ENCODE measurements at places on chromosomes 4 and X.

GRCh38 chr4:6354119-6354518 lies 84.5 kb downstream of the WFS1 start:
- no peak for DNase-seq

- no peak for DNase-seq
Observed at GRCh38 chr4:61300266-61300844, 100.2 kb downstream of the ADGRL3 start.

DNA sequence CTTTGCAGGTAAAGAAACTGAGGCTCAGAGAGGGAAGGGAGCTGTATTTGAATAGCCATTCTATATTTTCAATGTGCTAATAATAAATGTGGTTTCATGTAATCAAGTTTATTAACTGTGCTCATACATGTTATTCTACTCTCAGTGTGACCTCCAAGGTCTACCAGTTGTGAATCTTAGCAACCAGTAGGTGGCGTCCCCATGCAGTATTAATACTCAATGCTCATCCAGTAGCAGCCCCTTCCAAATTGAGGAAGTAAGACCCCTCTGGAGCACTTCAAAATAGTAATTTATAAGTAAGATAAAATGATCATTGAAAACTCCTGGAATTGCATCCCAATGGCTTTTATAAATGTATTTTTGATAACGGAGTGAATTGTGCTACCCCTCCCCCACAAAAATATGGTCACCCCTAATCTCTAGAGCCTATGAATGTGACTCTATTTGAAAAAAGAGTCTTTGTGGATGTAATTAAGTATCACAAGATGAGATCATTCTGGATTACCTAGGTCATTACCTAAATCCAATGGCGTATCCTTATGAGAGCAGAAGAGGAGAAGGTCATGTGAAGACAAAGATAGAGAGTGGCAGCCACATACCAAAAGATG lies 20.4 kb upstream of the SEPSECS start:
- no peak for DNase-seq

GRCh38 chrX:107708762-107709161 lies 66.8 kb downstream of the TSC22D3 start:
- DNase-seq, result no peak

DNA sequence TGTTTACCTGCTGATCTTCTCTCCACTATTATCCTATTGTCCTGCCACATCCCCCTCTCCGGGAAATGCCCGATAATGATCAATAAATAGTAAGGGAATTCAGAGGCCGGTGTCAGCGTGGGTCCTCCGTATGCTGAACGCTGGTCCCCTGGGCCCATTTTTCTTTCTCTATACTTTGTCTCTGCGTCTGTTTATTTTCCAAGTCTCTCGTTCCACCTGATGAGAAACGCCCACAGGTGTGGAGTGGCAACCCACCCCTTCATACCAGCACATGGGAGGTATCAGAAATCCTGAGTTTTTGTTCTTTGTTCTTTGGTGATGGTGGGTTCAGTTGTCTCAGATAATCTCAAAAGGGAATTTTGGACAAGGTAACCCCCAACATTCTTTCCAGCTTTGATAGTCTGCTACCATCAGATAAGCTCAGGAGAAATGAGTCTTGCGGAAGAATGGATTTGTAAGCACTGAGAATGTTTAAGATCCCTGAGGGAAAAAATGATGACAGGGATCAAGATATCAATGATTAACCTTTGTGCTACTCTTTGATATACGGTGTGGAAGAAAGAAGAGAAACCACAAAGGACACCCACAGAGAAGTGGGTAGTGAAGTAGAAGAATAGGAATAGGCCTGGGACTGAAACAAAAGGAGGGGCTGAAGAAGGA lies 117.9 kb downstream of the CEP44 start:
- no peak for DNase-seq

DNA sequence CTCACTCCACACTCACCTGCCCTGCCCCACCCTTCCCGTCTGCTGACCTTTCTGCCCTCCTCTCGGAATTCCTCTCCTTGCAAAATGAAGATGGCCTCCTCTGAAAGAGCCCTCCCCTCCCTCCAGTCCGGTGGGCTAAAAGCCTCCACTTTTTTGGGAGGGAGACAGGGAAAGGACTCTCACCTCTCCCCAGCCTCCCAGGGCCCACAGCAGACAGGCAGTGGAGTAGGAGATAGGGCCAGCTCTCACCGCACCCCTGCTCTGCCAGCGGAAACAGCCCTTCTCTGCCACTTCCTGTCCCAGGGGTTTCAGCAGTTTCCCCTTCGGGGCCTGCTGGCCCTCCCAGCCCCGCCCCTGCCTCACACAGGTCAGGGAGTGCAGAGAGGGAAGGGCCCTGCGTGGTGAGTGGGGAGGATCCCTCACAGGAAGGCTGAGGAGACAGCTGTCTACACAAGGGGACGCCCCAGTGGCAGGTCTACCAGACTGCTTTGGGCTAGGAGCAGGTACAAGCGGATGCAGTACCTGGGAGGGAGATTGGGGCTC lies 18.2 kb downstream of the ELF4 start:
- no peak for DNase-seq

DNA sequence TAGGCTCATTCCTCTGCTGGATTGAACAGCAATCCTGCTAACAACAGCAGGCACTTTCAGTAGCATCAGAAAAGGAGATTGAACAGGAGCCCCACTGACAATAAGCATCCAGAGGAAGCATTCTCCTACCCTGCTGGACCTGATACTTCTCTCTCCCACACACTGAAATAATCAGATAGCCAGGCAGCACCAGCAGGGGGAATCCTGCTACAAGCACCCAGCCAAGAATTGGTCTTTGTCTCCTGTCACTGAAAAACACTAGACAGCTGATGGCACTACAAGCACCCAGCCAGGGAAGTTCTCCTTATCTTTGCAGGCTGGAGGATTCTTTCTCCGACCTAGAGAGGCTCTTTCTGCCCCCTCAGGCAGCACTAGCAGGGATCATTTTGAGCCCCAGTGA lies 444.3 kb upstream of the GRIA3 start:
- DNase-seq, result no peak

GRCh38 chr4:145936997-145937901 lies 1.4 kb downstream of the ZNF827 start:
- peak; percentile 57 for DNase-seq

- no peak for DNase-seq
Observed at GRCh38 chrX:68083510-68083909, 349.8 kb downstream of the OPHN1 start.

DNA sequence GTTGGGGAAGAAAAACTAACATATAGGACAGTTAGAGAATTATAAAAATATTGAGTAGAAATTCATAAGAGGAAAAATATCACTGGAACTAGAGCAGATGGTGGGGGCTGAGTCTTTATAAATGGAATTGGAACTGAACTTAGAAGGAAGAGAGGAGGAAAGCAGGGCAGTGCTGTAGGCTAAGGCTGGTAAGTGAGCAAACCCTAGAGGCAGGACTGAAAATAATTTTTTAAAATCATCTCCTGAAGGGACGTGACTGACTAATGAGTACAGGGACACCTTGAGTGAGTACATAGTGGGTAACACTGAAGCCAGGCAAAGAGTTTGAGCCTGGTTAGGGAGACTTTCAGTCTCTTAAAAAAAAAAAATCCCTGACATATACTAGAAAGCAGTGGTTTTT lies 63.3 kb downstream of the GALNT7 start:
- DNase-seq, result no peak

- DNase-seq, result no peak
Observed at GRCh38 chr4:77092975-77093374, 17.2 kb upstream of the CCNI start.

GRCh38 chr4:168841672-168842019 lies 168.4 kb downstream of the CBR4 start:
- no peak for DNase-seq

DNA sequence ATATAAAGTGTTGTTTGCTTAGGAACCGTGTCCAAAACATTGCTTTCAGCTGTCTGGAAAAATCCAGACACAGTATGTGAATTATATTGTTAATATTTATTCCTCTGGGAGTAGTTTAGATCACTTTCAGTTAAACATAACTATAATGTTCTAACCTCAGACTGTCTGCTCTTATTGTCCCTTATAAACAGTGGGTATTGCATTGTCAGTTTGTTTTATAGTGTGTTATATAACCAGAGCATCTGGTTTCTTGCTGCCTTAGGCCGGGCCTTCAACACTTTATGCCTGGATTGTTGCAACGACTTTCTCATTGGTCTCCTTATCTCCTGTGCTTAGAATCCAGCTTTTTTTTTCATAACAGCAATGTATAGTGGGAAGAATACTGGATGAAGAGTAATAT lies 26.4 kb downstream of the ATG4A start:
- no peak for DNase-seq

GRCh38 chr4:4655901-4656300 lies 114.1 kb upstream of the STX18 start:
- no peak for DNase-seq

DNA sequence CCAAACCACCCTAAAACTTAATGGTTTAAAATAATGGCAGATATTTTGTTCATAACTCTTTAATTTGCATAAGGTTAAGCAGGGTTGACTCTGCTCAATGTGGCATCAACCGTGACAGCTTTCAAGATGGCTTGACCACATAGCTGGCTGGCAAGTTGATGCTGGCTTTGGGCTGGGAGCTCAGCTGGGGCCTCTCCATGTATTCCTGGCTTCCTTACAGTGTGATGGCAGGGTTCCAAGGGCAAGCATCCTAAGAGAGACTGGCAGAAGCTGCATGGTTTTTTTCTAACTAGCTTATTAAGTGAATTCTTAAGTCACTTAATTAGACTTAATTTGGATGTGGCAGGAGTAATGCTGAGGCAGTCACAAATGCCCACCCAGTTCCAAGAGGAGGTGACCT lies 4.5 kb downstream of the RP2 start:
- no peak for DNase-seq

DNA sequence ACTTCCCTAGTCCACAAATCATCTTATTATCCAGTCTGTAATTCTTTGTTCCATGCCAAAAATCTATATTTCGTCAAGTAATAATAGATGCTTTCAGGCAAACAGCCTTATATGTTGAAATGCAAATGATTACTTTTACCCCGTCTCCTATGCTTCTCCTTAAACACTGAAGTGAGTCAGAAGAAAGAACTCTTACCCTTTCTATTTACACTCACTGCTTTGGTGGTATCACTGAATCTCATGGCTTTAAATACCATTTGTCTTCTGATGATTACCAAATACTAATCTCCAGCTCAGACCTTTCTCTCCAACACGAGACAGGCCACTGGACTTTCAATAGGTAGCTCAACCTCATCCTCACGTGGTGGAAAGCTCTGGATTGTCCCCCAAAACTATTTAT lies 558.1 kb downstream of the IL1RAPL1 start:
- no peak for DNase-seq

DNA sequence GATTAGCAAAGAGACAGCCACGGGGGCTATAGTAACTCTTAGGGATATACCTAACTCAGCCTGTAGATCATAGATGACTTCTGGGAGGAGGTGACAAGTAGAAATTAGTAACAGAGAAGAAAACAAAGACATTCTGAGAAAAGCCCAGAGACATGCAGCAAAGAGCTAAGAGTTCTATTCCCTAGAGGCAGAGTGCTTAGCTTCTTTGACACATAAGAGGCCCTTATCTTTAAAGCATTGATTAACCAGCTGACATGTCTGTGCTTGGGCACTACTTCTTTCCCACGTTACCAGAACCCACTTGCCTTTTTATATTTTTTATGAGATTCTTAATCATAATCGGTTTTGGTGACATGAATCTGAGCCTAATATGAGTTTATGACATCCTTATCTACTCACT lies 179.5 kb downstream of the GABRB1 start:
- DNase-seq, result no peak

DNA sequence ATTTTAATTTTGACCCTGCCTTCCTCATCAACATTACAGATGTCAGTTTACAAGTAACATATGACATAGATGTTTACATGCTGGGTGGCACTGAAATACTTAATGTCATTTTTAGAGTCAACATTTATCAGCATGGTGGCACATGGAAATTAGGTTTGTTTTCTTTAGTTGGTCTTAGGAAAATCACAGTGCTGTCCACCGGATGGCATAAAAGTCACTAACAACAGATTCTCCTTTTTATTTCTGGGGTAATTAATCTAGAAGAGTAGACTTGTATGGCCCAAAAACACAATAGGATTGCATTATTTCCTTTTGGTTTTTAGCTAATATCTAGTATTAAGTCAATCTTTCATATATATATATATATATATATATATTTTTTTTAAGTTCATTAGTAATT lies 88.6 kb upstream of the HHIP start:
- DNase-seq, result no peak

DNA sequence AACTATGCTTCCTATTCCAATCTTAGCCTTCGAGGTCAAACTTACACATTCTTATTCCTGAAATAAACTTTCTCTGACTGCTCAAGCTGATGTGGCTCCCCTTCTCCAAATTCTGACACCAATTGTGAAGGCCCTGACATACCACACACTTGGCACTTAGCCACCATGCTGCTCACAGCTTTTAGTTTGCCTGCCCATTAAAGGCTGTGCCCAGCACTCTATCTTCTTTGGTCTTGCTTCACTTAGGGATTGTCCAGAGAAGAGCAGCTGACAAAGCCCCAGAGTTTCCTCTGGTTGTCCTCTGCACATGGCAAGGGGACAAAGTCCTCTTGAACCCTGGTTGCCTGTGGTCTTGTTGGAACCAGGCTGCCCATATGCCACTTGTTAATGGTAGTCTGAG lies 126.1 kb downstream of the ARHGEF9 start:
- DNase-seq, result no peak

DNA sequence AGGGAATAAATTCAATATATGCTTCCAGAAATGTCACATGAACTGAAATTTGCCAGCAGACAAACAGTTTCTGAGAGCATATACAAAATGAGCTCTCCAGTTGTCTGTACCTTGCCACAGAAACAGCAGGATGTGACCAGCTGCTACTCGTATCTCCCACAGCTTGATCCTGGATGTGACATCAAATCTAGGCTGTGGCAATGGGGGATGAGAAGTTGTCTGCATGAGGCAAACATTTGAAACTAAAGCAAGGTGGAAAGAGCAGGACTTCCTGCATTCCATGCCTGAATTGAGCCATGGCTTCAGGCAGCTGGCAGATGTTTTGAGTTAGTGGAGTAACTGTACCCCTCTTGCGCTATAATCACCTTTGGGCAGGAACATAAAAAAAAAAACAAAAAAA lies 1724.0 kb downstream of the RPA4 start:
- no peak for DNase-seq

DNA sequence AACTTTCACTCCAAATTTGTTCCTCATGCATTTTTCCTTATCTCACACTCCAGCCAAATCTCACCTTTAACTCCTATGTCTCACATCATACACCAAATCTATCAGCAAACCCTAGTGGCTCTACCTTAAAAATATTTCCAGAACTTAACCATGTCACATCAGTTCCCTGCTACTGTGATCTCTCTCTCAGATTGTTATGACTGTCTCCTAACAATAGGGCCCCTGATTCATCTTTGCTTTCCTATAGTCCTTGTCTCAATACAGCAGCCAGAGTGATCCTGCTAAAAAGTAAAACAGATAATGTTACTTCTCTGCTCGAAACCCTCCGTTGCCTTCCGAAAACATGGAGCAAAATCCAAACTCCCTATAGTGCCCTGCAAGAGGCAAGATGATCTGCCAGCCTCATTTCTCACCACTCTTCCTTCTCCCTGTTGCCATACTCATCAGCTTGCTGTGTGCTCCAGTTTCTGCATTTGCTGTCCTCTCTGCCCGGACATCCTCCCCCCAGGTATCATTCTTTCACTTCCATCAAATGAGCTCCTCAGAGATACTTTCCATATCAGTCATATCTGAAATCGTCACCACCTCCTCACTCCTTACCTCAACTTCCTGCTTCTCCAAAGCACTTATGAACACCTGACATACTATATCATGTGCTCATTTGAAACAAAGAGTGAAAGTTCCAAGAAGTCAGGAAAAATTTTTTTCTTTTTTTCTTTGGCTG lies 293.4 kb upstream of the NR3C2 start:
- DNase-seq, result no peak

GRCh38 chr4:141788169-141788915 lies 152.0 kb downstream of the IL15 start:
- DNase-seq, result no peak

- DNase-seq, result no peak
Observed at GRCh38 chrX:13518126-13518525, 51.3 kb upstream of the EGFL6 start.
